ENCODE measurements at places on chromosomes 7 and 10.

GRCh38 chr10:44811072-44811471 lies 100.1 kb upstream of the TMEM72 start:
- no peak for DNase-seq

DNA sequence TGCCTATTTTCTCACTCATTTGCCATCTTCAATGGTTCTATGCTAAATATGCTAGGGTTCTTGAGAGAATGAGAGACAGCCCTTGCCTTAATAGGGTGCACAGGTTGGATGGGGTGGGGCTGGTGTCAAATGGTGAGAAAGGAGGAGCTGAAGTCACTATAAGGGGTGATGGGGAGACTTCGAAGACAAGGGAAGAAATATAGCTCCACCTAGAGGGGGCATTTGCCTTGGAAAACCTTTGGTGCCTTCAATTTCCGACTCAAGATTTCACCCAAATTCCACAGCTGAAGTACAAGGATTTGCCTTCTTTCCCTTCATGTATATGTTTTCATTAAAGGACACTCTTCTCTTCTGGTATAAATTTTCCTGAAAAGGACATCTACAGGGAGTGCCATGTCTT lies 5.6 kb downstream of the PTN start:
- DNase-seq: no peak

GRCh38 chr10:7435674-7436073 lies 24.8 kb upstream of the SFMBT2 start:
- DNase-seq: no peak

- no peak for DNase-seq
These were observed 10.8 kb upstream of the PVRIG start for GRCh38 chr7:100208911-100209408.

- no peak for DNase-seq
These were observed 124.5 kb upstream of the SLC13A1 start for GRCh38 chr7:123324283-123324682.

DNA sequence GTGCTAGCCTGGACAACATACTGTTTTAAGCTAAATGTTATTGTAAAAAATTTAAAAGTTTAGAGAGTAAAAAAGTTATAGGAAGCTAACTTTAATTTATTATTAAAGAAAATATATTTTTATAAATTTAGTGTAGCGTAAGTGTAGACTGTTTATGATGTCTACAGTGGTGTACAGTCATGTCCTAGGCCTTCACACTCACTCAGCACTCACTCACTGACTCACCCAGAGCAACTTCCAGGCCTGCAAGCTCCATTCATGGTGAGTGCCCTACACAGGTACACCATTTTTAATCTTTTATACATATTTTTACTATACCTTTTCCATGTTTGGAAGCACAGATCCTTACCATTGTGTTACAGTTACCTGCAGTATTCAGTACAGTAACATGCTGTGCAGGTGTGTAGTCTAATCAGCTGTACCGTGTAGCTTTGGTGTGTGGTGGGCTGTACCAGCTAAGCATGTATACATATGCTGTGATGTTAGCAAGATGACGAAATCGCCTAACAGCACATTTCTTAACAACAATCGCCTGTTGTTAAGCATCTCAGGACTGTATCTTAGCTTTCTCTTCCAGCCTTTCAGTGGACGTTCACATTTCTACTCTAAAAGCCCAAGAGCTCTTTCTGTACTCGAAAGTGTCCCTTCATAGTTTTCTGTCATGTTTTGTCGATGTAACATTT lies 12.5 kb downstream of the RNF32 start:
- no peak for DNase-seq

- DNase-seq: no peak
These were observed 4.4 kb upstream of the GSTK1 start for GRCh38 chr7:143258831-143259230.

- no peak for DNase-seq
These were observed 256.3 kb upstream of the CSTF2T start for GRCh38 chr10:51955696-51956095.

- DNase-seq: no peak
These were observed 63.2 kb downstream of the PRPF18 start for GRCh38 chr10:13649844-13650520.

- no peak for DNase-seq
These were observed 29.9 kb downstream of the CDK6 start for GRCh38 chr7:92806496-92806895.

DNA sequence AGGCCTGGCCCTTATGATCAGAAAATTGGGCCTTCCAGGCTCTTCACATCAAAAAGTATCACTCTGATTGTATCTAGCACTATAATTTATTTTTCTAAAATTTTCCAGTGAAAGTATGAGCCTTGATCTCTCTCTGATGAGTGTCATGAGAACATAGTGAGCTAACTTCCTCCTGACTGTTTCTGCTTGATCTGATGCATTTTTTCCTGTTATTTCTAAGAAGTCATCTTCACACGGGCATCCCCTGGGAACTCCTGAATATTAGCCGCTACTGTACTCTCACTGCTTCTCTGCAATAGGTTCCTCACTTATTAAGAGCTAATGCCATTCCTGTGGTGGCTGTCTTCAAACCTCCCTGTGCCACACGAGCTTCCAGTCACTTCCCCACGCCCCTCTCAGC lies 63.1 kb upstream of the ZPBP start:
- no peak for DNase-seq

- DNase-seq: no peak
These were observed 137.3 kb downstream of the ANLN start for GRCh38 chr7:36526863-36527548.

GRCh38 chr10:101646364-101646763 lies 48.6 kb downstream of the FBXW4 start:
- DNase-seq: no peak

GRCh38 chr10:124213471-124213870 lies 120.1 kb upstream of the CHST15 start:
- DNase-seq: no peak

GRCh38 chr7:85262891-85263290 lies 76.0 kb upstream of the SEMA3D start:
- DNase-seq: no peak

- no peak for DNase-seq
These were observed 334.2 kb upstream of the MAGI2 start for GRCh38 chr7:79787623-79788022.

GRCh38 chr10:110964681-110965080 lies 45.3 kb downstream of the SHOC2 start:
- no peak for DNase-seq

GRCh38 chr10:57014758-57015157 lies 653.7 kb upstream of the ZWINT start:
- no peak for DNase-seq

- DNase-seq: no peak
These were observed 5.8 kb upstream of the C1GALT1 start for GRCh38 chr7:7176406-7177043.

GRCh38 chr10:128877141-128877540 lies 589.9 kb upstream of the MGMT start:
- no peak for DNase-seq

DNA sequence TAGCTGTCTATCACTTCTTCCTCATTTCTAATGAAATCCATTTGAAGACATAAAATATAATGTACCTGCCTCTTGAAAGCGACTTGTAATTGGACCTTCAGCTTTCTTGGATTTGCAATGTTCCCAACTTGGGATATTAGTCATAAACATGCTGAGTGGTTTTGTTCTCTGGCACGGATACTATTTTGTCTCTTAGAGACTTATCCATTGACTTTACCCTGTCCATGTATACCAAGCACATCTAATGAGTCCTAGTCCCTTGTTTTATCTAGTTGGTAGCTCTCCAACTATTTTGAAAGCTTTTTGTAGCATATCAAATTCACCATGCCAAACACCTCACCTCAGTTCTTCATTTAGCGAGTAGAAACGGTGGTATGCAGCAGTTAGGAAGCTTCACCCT lies 18.9 kb downstream of the PLEKHS1 start:
- DNase-seq: no peak

DNA sequence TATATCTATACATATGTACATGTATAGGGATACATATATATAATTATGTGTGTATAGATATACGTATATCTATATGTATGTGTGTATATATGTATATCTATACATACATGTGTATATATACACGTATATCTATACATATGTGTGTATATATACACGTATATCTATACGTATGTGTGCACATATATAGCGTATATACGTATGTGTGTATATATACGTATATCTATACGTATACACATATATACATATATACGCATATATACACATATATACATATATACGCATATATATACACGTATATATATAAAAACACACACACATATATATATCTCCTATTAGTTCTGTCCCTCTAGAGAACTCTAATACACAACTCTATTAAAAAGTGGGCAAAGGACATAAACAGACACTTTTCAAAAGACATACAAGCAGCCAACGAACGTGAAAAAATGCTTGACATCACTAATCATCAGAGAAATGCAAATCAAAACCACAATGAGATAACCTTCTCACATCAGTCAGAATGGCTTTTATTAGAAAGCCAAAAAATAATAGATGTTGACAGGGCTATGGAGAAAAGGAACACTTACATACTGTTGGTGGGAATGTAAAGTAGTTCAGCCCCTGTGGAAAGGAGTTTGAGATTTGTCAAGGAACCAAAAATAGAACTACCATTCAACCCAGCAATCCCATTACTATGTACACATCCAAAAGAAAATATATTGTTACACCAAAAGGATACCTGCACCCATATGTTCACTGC lies 22.0 kb upstream of the TMEM120A start:
- no peak for DNase-seq

- DNase-seq: no peak
These were observed 101.9 kb downstream of the MICU1 start for GRCh38 chr10:72523932-72524396.

- no peak for DNase-seq
These were observed 268.0 kb downstream of the DYNC1I1 start for GRCh38 chr7:96040250-96040772.

DNA sequence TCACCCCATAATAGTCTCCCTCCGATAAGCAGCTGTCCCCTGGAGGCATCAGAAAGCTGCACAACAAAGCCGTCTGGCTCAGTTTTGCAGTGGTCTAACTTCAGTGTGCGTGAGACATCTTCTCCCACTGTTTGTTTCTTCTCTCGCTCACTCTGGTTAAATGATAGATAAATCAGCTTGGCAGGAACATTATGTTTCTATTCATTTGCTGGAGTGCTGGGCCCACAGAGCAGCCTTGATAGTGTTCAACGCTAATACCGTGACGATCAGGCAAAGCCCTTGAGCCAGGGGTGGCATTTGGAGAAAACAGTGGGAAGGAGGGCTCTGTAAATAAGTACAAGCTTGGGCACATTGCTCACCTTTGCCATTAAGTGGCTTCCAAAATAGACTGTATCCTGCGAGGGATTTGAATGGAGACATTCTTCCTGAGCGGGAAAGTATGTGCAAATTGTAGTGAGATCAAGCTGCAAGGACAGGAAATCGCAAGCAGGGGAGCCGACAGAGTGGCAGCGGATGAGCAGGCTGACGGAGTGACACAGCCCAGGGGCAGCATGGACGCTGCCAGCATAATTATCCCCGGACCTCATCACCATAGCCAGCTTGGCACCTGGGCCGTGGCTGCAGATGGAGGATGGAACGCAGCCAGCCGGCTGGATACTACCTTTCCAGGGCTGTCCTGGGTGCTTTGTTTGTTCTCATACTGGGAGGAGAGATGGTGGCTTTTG lies 256.8 kb upstream of the FZD8 start:
- DNase-seq: no peak

DNA sequence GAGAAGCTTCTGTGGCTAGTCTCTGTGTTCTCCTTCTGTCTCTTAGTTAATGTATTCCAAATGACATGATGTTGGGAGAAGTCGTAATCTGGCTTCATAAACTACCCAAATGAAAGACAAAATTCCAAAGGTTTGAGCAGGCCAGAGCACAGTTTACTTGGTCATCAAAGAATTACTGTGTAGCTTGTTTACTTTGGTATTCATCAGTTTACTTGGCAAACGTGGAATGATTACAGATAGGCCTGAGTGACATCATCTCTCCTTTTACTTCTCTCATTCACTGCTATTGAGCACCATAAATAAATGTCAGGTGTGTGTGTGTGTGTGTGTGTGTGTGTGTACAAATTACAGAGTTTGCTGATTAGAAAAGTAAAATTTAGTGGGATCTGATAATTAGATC lies 327.3 kb downstream of the PHTF2 start:
- no peak for DNase-seq

DNA sequence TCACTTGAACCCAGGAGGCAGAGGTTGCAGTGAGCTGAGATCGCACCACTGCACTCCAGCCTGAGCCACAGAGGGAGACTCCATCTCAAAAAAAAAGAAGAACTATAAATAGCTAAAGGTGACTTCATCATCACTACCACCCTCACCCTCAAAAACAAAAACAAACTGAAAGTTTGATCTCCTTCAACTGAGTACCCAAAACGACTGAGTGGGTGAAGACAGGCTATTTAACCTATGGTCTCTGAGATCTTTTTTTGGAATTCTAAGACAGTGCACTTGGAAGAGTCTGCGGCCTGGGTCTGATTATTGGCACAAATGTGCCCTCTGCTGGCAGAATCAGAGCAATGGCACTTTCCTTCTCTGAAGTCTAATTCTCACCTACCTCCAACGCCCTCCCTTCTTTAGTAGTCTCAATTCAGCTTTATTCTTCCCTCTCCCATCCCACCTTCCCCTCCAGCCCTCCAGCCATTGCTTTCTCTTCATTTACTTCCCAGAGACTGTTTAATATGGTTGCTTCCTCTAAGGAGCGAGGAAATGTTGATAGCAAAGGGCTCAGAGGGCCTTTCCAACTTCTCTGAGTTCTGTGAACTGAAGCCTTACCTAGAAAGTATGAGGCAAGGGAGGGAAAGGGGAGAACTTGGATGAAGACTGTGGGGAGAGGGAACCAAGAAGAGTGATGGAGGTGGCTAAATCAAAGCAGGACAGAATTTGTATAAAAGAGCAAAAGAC lies 2.9 kb upstream of the MYOZ1 start:
- DNase-seq: no peak

DNA sequence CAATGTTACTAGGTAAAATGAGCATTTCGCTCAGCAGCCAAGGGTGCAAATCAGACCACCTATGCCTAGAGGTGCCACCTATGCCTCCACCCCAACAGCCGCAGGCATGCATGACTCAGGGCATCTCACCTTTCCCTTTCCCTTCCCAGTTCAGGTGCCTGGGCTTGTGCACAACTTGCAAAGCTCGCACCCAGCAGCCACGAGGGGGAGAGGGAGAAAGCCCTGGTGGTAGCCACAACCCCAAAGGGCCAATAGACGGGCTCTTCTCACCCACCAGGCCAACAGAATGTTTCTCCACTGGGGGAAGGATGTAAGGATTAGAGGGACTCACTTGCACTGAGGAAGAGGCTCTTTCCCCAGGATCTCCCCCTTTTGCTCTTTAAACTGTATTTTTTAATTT lies 462.3 kb upstream of the PCDH15 start:
- DNase-seq: no peak

GRCh38 chr7:98078197-98078870 lies 28.3 kb upstream of the LMTK2 start:
- DNase-seq: no peak

GRCh38 chr10:29377333-29377961 lies 88.6 kb downstream of the LYZL1 start:
- DNase-seq: no peak

- no peak for DNase-seq
These were observed 9.9 kb downstream of the SOSTDC1 start for GRCh38 chr7:16455591-16455990.

GRCh38 chr10:59628456-59628855 lies 81.2 kb downstream of the SLC16A9 start:
- DNase-seq: no peak
